ENCODE measurements at places on chromosomes 11 and 22. TPM values are rescaled to one million over a fixed set of nuclear protein-coding genes. Genes with fewer than 3 reads are reported as not detected.

Gene ZP1
- total RNA-seq, result not detected

Gene SLC6A5
- not detected for total RNA-seq

Gene DDI1
- not detected for total RNA-seq

Gene VPS51
- 146 TPM for total RNA-seq

Gene RRAS2
- 41.4 TPM for total RNA-seq

Gene TMEM86A
- total RNA-seq, result 0.42 TPM

Gene RFPL3
- total RNA-seq, result not detected

Gene FBLN1
- not detected for total RNA-seq

Gene FUT4
- 7.1 TPM for total RNA-seq

Measured in activated CD4-positive, alpha-beta T cell treated with anti-CD3 and anti-CD28 coated beads, Interleukin-2, amount 10 ng/mL, durations not matched to agents 7 days and 5 days (primary cell).